ENCODE measurements at places on chromosomes 4 and X.

DNA sequence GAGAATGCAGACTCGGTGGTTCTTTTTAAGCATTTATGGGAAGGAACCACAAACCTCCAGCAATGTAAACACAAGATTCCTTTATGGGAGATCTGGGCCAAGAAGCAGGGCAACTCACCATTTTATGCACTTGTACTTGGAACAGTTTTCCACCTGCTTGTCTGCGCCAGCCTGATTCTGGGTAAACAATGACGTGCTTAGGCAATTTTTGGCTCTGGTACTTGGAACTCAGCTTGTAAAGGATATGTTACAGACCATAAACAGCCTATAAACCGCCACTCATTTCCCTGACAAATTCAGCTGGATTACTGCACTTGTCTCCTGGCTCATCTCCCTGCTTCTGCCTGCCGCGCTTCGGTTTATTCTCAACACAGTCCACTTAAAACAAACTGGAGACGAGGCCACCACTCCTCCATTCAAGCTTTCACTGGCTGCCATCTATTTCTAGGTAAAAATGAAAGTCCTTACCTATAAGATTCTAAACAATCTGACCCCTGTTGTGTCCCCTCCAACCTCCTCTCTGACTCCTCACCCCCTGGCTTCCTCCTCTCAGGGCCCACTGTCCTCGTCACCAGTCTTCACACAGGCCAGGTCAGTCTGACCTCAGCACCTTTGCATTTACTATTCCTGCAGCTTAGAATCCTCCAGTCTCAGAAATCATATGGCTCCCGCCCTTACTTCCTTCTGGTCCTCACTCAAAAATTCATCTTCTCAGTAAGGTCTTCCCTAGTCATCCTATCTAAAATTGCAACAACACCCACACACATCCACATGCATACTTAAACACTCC lies 205.9 kb upstream of the GALNT7 start:
- DNase-seq, result no peak

DNA sequence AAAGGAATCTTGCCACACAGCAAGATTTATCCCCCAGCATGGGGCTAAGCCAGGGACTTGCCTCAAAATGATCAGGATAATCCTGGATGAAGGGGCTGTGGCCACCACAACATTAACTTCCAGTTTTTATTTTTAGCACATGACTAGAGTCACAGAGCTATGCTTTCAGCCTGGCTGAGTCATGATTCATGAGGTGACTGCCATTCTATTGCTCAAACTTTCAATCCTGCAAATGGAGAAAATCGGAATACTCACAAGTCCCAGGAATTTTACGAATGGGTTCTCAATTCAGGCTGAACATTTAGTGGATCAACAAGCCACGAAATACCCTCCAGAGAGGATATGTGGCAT lies 70.7 kb upstream of the HPGD start:
- no peak for DNase-seq

GRCh38 chrX:118523920-118524319 lies 28.3 kb downstream of the DOCK11 start:
- DNase-seq, result no peak

- DNase-seq, result no peak
Measured at GRCh38 chr4:11344916-11345315, 83.8 kb downstream of the HS3ST1 start.

DNA sequence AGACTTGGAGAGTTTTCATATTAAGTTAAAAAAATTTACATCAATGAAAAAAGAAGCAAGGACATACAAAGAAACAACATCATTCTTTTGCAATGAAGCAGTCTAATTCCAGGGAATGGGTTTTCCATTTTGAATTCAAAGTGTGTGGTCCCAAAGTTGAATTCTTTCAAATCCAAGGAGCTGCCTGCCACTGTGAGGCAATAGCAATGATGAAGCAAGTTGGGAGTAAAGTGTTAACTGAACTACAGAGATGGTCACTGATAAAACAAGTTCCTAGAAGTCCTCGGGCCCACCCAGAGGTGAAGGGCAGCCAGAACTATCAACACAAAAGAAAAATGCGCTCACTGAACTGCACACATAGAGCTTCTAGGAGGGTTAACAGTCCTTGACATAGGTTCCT lies 115.9 kb downstream of the RAB28 start:
- DNase-seq, result no peak

GRCh38 chr4:151643564-151643963 lies 117.2 kb downstream of the GATB start:
- no peak for DNase-seq

DNA sequence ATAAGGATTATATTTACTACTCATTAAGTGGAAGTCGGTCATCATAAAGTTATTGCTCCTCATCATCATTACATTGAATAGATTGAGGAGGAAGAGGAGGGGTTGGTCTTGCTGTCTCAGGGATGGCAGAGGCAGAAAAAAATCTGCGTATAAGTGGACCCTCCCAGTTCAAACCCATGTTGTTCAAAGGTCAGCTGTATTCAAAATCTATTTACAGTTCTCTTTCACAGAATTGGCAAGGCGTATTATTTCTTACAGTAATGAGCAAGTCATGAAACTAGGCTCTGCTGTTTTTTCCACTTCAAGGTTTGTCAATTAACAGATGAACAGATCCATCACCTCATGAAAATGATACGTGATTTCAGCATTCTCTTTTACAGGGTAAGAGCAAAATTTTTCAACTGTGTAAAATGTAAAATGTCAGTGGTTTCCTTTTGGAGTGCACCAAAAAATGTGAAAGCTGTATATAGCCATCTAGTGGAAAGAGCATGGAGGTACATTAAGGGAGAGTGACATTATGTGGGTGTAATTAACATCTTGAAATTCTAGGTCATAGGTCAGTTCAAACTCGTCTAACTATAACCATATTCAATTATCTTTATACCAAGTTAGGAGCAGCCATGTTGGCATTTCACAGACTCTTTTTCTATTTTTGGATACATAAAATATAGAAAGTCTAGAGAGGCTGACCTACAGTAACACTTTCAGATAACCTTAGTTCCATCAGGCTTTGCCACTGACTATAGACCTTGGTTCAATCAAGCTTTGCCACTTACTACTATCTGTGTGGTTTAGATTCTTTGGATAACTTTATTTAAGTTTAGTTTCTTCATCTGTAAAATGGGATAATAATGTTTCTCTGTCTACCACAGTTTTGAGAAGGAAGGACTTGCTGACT lies 30.1 kb downstream of the NEIL3 start:
- DNase-seq, result no peak

GRCh38 chr4:1684506-1685234 lies 557 bp upstream of the FAM53A start:
- DNase-seq, result no peak

Measured in thymus (tissue), 14 donors.